Esophagus (tissue), 2 donors: ENCODE measurements at places on chromosomes 12 and 14. TPM values are rescaled to one million over a fixed set of nuclear protein-coding genes. Genes with fewer than 3 reads are reported as not detected.

The RD3L gene
- not detected for polyA plus RNA-seq

The C12orf42 gene
- not detected for polyA plus RNA-seq

The REP15 gene
- 0.49 TPM for polyA plus RNA-seq

The SERPINA12 gene
- not detected for polyA plus RNA-seq

The PAH gene
- not detected for polyA plus RNA-seq

The LIN7A gene
- polyA plus RNA-seq: 0.15 TPM
